ENCODE measurements at places on chromosomes 6 and 20.
A peak's percentile ranks its signal among the peaks of the same experiment; 100 is the strongest.

GRCh38 chr6:147561726-147562125 is 53.2 kb downstream of the SAMD5 start:
- no peak for DNase-seq

DNA sequence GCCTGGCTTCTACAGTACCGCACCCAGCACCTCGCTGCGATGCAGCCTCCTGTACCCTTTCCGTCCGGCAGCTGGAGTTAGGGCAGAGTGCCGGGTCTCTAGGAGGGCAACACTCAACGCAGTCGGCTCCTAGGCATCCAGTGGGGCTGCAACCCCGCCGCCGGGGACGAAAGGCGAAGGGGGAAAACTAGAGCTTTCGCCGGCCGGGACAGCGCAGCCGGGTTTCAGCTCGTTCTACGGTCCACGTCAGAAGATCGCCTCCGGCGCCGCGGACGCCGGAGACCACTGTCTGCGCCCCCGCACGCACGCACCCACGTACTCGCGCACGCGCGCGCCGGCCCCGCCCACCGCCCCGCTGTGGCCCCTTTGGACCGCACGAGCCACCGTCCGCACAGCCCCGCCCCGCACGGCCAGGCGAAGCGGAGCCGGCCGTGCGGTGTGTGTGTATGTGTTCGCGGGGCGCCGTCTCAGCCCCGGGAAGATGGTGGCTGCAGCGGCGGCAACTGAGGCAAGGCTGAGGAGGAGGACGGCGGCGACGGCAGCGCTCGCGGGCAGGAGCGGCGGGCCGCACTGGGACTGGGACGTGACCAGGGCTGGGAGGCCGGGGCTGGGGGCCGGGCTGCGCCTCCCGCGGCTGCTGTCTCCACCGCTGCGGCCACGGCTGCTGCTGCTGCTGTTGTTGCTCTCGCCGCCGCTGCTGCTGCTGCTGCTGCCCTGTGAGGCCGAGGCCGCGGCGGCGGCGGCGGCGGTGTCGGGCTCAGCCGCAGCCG is at the start of gene ATRN:
ATRN (plus strand) TSS at position 392 of the 770 bp plus-strand sequence; CDS start at position 482, 90 bp downstream.
- peak; percentile 78 for DNase-seq

DNA sequence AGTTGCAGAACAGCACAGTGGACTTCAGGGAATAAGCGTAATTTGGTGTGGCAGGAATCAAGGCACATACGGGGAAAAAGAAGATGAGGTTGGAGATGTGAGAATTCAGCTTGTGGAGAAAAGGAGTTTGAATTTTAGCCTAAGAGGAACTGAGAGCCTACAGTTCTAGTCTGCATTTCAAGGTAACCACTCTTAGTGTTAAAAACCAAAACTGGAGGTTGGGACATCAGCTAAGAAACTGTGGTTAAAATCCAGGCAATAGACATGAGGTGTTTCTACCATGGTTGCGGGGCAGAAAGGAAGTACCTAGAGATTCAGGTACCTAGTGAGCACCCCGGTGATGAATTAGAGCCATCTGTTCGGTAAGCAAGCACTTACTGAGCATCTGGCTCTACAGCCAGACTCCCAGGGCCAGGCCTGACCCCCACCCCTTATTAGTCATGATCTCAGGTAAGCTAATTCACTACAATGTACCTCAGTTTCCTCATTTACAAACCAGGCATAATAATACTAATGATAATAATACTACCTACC is 44.4 kb downstream of the FAXC start:
- DNase-seq, result no peak

DNA sequence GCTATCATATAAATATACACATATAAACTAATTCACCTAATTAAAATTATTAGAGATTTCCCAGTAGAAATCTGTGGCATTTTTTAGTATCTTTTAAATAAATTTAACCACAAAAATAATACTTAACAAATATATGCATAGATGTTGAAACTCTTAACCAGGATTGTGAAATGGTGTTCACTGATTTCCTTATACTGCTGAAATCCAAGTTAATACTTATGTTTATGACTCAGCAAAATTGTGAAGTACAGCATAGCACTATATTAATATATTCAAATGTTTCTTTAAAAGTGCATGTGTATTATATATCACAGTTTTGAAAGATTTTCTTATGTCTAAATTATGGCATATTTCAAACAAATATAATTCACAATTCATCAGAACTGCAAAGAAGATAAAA is 328.2 kb upstream of the MANEA start:
- no peak for DNase-seq

DNA sequence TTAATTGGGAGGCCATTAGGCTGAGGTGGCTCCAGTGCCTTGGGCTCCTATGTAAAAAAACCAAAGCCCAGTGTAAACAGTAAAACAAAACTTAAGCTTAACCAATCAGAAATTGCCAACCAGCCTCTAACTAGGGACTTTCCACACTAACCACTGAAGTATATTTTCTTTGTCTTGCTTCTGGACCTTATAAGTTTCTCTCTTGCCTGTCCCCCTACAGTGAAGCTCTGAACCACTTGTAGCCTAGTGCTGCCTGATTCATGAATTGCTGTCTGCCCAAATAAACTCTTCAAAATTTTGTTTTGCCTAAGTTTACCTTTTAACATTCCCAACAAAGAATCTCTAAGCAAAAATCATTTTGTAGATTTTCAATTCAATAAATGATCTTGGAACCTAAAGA is 28.2 kb downstream of the POPDC3 start:
- no peak for DNase-seq

GRCh38 chr20:53330601-53331140 is 263.0 kb downstream of the ZNF217 start:
- no peak for DNase-seq

GRCh38 chr6:143594647-143595046 is 83.1 kb upstream of the PHACTR2 start:
- DNase-seq, result no peak

- DNase-seq, result no peak
These were observed 171.0 kb downstream of the GPX5 start for GRCh38 chr6:28696682-28697081.

GRCh38 chr20:9440892-9441291 is 73.5 kb upstream of the LAMP5 start:
- no peak for DNase-seq

- DNase-seq, result no peak
These were observed 76.9 kb downstream of the STK35 start for GRCh38 chr20:2178318-2179232.

DNA sequence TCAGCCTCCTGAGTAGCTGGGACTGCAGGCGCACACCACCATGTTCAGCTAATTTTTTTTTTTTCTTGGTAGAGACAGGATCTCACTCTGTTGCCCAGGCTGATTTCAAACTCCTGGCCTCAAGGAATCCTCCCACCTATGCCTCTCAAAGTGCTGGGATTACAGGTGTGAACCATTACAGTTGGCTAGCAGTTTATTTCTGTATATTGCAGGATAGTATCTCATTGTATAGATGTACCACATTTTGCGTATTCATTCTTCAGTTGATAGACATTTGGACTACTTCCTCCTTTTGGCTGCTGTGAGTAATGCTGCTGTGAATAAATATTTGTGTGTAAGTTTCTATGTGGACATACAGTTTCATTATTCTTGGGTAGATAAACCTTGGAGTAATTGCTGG is 32.9 kb downstream of the ASXL1 start:
- DNase-seq, result no peak

GRCh38 chr20:18727032-18727508 is 86.5 kb upstream of the SCP2D1 start:
- no peak for DNase-seq

DNA sequence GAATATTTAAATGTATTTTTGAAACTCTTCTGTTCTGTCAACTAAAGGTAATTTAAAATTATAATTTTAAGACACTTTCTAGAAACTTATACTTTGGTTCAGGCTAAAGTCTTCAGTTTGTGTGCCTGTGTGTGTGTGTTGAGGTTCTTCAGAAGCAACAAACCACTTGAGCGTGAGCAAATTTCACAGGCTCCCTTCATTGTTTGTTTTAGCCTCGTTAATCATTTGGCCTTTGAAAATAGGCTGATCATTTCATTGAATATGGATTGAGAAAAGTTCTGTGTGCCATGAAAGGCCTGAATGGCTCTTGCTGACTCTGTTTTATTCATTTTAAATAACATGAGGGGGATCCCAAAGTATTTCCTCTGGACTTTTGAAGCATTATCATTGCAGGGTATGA is 420.1 kb downstream of the CDKAL1 start:
- DNase-seq, result no peak

GRCh38 chr6:147040121-147040910 is 163.9 kb upstream of the STXBP5 start:
- no peak for DNase-seq

- no peak for DNase-seq
These were observed 40.9 kb downstream of the PDYN start for GRCh38 chr20:1952737-1953530.

Data from central memory CD4-positive, alpha-beta T cell (primary cell).